ENCODE measurements at places on chromosomes 5 and 9.

DNA sequence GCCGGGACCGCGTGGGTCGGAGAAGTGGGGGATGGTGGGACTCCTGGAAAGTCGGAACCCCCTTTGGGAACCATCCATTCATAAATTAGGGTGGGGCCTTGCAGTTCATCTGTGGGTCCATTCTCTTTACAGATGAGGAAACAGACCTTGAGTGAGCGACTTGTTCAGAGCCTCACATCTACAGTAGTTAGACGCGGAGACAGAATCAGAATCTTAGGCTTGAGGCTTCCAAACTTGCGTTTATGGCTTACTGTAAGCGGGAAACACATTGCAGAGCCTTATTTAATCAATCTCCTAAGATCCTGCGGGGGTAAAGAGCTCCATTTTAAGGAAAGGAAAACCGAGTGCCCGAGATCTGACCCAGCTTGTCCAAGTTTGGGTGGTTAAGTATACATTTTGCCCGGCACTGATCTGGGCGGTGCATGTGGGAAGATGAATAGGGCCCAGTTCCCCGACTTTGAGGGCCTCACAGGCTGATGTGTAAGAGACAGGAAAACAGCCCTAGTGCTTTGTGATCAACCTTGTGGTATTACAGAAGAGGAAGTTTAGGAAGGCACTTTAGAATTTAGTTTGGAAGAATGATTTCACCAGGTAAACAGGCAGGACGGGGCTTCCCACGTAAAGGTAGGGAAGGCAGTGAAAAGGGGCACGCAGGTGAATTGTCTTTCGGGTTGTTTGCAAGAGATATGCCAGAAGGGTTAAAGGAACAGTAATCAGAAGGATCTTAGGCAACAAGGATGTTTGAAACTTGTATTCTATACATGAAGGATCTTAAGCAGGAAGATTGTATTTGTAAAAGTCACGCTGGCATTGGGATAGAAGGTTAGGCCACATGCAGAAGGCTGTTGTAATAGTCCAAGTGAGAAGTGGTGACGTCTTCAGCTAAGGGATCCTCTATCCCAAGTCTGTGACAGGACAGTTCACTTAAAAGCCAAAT lies 744 bp downstream of the TARS1 start:
- peak; percentile 53 for DNase-seq

GRCh38 chr9:88784960-88785359 lies 206.3 kb upstream of the S1PR3 start:
- DNase-seq: no peak

DNA sequence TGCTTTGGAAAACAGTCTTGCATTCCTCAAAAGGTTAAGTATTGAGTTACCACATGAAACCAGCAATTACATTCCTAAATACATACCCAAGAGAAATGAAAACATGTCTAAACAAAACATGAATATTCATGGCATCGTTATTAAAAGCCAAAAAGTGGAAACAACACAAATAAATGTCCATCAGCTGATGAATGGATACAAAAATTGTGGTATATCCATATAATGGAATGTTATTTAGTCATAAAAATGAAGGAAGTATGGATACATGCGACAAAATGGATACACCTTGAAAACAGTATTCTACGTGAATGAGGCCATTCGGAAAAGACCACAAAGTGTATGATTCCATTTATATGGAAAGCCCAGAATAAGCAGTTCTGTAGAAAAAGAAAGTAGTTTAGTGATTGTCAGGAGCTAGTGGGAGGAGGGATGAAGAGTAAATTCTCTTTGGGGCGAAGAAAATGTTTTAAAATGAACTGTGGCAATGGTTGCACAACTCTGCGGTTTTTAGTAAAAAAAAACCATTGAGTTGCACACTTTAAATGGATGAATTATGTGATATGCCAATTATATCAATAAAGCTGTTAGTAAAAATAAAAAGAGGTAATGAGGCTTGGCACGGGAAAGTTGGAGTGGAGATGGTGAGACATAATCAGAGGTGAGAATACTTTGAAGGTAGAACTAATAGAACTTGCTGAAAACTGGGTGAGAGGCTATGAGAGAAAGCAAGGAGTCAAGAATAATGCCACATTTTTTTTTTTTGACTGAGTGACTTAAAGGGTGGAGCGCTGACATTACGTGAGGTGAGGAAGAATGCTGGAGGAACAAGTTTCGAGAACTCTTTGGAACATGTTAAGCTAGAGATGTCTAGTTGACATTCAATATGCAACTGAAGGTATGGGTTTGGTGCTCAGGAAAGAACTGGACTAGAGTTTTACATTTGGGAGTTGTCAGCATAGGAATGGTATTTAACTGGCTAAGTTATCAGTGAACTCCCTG lies 194.9 kb upstream of the ZNF608 start:
- DNase-seq: no peak

DNA sequence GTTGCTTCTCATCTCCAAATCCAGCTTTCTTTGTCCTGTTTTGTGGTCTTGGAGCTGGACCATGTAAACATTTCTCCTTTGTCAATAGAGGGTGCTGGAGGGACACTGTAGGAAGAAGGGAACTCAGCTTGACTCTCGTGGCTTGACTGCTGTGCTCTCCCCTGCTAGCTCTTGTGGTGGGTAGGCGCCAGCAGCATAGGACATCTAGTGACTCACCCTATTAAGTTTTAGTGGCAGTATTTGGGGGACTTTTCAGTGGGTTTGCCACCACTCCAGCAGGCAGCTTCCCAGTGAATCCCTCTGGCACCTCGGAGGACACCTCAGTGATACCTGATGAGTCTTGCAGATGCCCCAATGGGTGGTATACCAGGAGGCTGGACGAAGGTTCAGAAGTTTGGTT lies 97.8 kb downstream of the TSSK1B start:
- no peak for DNase-seq

GRCh38 chr9:107886826-107887225 lies 397.3 kb upstream of the KLF4 start:
- DNase-seq: no peak

- DNase-seq: no peak
These were observed 4.3 kb upstream of the IFNK start for GRCh38 chr9:27519466-27520465.

DNA sequence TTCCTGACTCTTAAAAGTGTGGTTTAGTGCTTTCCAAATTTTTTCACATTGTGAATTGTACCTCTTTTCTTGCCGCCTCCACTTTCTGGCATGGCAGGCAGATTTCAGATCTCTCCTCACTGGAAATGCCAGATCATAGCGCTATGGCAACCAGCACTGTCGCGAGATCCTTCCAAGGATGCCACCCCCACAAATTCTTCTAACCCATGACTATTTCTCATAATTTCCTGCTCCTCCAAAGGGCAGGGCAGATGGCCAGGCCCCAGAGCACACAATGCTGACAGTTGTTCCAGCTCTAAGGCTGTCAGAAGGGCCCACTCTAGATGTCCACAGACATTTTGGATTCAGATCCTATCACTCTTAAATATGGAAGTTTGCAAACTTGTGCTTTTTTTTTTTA lies 446.2 kb upstream of the RIOK2 start:
- DNase-seq: no peak

DNA sequence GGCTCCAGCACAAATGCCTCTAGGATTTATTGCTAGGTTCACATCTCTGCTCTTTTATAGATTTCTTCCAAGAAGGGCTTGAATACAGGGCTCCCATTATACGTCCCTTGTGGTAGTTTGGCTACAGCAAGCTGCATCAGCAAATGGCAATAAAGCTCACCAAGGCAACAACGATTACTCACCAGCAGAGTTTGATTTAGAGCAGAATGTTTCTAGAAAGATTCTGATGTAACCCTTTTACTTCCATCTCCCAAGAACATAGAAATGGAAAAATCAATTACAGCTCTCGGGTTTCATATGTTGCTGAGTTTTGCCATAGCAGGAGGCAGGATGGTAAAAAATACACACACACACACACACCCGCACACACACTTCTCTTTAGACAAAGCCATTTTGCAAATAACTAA lies 124.2 kb upstream of the TNPO1 start:
- no peak for DNase-seq

DNA sequence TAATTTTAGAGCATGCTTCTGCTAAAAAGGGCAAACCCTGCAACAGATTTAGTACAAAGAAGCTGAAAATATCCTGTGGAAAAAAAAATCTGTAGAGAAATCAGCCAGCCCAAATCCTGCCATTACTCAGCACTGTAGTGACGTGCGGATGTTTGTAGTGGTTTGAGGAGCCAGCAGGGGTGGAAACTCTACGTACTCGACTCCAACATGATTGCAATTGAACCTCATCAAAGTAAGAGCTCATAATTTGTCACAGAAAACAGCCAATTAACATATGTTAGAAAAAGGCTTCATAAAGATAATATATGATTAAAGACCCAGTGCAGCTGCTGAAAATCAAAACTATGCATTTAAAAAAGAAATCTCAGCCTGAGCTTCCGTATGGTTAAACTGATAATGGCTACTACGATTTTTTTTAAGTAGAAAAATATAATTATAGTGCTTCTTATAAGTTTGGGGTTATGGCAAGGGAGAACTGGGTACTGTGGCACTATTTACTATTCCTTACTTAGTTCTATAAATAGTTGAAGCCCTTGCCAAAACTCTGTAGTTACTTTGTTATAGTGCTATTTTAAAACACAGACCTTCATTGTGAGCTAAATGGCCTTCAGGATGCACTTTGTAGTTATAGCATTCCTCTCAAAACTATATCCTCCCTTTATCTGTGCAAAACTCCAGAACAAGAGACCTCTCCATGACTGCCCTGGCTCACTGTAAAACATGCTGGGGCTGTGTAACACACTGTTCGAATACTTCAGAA lies 49.4 kb downstream of the MEF2C start:
- peak; percentile 67 for DNase-seq

DNA sequence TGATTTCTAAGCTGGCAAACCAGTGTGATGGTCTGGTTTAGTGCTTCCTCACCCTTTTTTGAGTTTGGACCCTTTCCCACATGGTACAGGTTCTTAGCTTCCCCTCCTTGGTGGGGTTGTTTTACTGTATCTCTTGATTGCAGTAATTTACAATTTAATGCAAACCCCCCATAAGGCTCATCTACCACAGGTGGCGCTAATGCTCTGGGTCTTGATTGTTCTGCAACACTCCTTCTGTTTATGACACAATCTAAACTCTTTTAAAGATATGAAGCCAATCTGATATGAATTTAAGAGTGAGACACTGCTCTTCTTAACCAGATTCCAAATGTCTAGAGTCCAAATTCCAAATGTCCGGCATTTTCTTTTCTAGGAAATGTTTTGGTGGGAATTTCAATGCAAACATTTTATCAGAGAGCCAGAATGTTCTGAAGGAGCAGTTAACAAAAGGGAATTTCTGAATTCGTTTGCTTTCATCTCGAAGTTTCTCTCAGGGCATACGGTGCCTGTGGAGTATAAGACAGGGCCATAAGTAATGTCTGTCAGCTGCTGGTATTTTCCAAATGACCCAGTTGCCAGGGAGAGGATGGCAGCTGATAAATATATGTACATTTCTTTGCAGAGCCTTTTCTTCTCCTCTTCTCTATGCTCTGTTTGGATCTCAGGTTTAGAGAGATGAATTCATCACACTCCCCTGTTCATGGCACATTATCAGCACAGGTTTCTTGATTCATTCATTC lies 246.8 kb downstream of the ARHGAP26 start:
- peak; percentile 71 for DNase-seq

- DNase-seq: peak; percentile 72
These were observed 13.1 kb downstream of the DIAPH1 start for GRCh38 chr5:141605523-141606277.

DNA sequence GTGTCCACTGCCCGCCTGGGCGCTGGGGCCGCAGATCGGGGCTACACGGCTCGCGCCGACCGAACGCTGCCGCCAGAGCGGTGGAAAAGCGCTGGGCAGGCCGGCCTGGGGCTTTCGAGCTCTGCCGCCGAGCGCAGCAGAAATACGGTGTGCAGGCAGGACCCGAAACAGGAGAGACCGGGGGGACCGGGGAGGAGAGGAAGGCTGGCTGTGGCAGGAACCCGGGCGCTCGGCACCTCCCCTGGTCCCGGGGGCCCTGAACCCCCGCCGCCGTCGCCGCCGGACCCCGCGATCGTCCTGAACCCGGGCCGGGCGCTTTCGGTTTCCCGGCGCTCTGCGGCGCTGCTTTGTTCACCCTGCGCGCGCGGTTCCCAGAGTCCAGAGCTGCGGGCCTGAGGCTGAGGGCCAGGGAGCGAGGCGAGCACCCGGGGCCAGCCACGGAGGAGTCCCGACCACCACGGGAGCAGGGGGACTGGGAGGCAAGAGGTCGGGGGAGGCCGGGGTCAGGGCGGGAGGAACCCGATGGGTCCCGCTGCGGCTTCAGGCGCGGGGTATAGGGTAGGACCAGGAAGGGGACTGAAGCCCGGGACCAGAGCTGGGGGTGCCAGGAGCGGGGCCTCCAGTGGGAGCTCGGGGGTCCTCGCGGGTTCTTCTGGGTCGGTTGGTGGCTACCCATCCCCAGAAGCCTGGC lies 12.0 kb downstream of the IRX2 start:
- DNase-seq: no peak

- no peak for DNase-seq
These were observed 580.8 kb downstream of the BNC2 start for GRCh38 chr9:16289639-16290038.

DNA sequence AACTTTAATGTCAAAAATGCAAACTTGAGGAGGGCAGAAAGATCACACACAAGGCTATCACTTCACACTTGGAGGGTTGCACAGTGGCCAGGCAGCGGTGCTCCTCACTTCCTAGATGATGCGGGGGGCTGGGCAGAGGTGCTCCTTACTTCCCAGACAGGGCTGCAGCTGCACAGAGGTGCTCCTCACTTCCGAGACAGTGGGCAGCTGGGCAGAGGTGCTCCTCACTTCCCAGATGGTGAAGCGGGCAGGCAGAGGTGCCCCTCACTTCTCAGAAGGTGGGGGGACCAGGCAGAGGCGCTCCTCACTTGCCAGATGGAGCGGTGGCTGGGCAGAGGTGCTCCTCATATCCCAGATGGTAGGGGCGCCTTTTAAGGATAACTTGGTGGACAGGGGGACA lies 423.2 kb upstream of the RORB start:
- no peak for DNase-seq

Data from activated CD4-positive, alpha-beta T cell treated with anti-CD3 and anti-CD28 coated beads for 48 hours (primary cell).